ENCODE measurements at places on chromosomes 11 and 22.

GRCh38 chr11:103624708-103625623 is 411.5 kb upstream of the DDI1 start:
- DNase-seq: no peak

- no peak for DNase-seq
Measured at GRCh38 chr11:76850815-76851214, 9.9 kb upstream of the ACER3 start.

DNA sequence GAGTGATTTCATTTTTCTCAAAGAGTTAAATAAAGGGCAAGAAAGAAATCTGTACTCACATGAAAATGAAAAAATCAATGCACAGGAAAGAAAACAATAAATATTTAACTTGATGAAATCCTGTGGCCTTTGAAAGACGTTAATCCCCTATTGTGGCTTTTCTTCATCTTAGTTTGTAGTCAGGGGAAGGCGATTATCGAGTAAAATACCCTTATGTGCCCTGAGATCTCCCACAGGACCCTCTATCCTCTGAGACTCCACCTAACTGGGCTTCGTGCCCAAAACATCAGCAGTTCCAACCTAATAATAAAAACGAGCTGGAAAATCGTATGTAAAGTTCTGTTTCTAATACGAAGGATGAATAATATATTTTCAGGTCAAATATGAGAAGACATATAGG is 208.2 kb upstream of the ZC3H12C start:
- DNase-seq: no peak

DNA sequence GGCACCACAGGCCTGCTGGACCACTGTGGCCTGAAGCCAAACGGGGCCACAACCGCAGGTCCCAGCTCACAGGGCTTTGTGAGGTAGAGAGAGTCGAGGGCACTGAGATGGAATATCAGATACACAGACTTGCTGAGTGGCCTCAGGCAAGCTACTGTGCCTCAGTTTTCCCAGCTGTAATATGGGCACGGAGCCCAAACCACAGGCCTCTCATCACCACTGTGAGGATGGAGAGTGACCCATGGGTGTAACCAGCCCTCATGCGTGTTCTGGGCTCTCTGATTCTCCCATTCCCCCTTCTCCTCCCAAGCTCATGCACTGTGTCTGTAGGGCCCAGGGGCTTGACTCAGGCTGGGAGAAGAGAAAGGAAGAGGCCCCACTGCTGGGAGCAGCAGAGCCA is 4.2 kb downstream of the UNC93B1 start:
- DNase-seq: no peak

GRCh38 chr11:9535189-9535781 is 38.2 kb upstream of the WEE1 start:
- DNase-seq: no peak

DNA sequence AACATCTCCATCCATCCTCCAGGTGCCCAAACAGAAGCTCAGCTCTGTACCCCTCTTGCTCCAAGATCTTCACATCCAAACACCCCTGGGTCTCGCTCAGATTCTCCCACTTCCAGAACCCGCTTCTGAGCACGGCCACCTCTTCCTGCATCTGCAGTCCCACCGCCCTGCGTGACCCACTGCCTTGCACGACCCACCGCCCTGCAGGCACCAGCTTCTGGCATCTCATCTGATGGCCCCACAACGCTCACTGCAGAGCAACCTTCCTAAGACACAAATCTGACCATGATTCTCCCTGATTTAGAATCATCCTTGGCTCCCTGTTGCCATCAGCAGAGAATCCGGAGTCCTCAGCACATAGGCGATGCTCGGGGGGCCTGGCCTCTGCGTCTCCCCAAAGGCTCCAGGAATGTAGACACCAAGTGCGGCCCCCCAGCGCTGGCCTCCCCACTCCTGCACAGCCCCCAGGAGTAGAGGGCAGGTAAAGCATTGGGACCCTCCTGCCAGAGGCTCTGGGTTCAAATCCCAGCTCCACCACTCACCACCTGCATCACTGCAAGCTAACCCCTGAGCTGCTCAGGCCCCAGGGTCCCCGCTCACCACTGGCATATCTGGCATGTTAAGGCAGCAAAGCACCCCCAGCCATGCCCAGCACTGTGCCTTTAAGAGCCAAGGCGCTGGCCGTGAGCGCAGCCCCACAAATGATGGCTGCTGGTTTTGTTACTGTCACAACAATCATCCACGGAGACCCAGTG is 459.3 kb downstream of the BRD1 start:
- no peak for DNase-seq

DNA sequence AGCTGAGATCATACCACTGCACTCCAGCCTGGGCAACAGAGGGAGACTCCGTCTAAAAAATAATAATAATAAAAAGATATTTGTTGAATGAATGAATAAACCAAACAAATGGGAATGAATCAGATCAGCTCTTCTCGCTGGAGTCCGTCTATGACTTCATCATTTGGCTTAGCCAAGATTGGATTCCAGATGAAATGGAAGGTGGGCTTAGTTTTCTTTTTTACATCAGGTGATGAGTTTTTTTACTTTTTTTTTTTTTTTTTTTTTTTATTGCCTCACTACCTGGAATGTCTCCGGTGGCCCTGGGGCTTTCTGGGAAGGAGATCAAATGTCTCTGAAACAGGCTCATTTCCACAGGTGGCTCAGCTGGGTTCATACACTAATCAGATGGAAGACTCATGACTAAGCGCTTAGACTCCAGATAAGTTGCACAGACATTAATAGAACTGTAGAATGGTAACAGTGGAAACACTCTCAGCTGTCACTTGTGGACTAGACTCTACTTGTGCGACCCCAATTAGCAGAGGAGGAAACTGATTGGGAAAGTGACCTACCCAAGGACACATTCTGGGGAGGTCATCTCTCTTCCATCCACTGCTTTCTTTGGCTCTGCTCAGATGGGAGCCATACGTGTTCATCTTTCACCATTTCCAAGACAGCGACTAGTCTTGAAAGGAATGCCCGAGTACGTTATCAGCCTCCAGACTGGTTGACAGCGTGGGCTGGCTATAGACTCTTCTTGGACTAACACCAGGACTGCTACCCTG is 20.5 kb upstream of the RBFOX2 start:
- no peak for DNase-seq
